ENCODE measurements at places on chromosomes 2 and 18. TPM values are rescaled to one million over a fixed set of nuclear protein-coding genes. Genes with fewer than 3 reads are reported as not detected.

GRCh38 chr2:216482640-216483039 lies 16.0 kb upstream of the RPL37A start:
- H3K36me3 ChIP-seq, result no peaks in the 10 kb centered on the region
- DNase-seq, result no peak
- no peak overlapping the region for H3K4me3 ChIP-seq
- H3K27me3 ChIP-seq, result no peaks in the 10 kb centered on the region

DNA sequence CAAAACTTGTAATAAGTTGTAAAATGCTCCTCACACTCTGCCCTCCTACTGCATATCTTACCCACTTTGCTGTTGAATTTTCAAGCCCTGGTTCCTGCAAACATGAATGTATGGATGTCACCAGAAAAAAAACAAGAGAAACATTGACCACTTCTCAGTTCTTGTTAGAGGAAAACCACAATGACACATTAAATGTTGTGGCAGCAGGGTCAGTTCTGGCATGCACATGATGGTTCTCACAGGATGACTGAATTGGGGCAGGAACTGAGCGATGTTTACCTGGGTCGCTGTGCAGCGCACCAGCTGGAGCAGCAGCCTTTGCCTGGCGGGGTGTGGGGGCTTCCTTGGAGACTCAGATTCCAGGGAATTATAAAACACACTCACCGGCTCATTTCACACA lies 14.0 kb upstream of the PRKCE start:
- H3K4me3 ChIP-seq, result no peak overlapping the region
- no peaks in the 10 kb centered on the region for H3K27me3 ChIP-seq
- no peaks in the 10 kb centered on the region for H3K4me1 ChIP-seq

DNA sequence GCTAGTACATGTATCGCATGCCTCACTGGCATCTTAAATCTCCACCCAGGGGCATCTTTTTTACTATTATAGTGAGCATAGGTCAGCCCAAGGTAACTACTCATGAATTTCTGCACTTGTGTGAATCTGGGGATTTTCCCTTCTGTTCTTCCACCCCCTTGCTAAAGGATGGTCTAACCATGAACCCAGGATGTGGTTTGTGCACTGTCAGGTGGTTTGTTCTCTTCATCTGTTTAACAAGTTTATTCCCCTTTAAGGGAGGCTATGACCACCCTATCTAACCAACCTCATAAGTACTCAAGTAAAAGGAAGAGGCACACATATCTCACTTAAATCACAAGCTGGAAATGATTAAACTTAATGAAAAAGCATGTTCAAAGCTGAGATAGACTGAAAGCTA lies 243.0 kb downstream of the RPRM start:
- DNase-seq, result no peak
- H3K36me3 ChIP-seq, result no peaks in the 10 kb centered on the region
- no peak overlapping the region for H3K27ac ChIP-seq
- no peaks in the 10 kb centered on the region for H3K27me3 ChIP-seq

- no peaks in the 10 kb centered on the region for H3K27me3 ChIP-seq
- peak; percentile 38 for DNase-seq
- H3K4me3 ChIP-seq, result no peak overlapping the region
These were observed 31.5 kb upstream of the TANC1 start for GRCh38 chr2:158936978-158937377.

- H3K4me1 ChIP-seq, result no peaks in the 10 kb centered on the region
- no peaks in the 10 kb centered on the region for H3K36me3 ChIP-seq
- H3K27me3 ChIP-seq, result no peaks in the 10 kb centered on the region
- no peak overlapping the region for H3K4me3 ChIP-seq
- H3K27ac ChIP-seq, result no peak overlapping the region
- DNase-seq, result no peak
These were observed 54.7 kb downstream of the SPRED2 start for GRCh38 chr2:65377556-65378192.

DNA sequence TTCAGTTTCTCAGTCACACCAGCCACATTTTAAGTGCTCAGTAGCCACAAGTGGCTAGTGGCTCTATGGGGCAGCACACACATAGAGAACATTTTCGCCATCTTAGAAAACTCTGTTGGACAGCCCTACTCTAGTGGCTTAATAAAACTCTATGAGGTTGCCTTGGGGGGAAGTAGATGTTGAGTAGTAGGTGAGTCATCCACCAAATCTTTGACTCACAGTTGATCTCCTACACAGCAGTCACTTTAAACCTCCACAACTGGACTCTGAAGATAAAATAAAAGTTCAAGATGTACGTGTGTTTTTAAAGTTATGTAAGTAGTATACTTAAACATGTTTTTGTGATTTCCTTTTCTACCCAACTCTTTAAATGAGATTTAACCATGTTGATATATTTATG lies 379.0 kb downstream of the SETBP1 start:
- H3K36me3 ChIP-seq, result no peaks in the 10 kb centered on the region
- H3K4me1 ChIP-seq, result no peaks in the 10 kb centered on the region
- no peak overlapping the region for H3K4me3 ChIP-seq
- H3K27ac ChIP-seq, result no peak overlapping the region

- H3K36me3 ChIP-seq, result no peaks in the 10 kb centered on the region
- H3K27ac ChIP-seq, result no peak overlapping the region
- H3K4me3 ChIP-seq, result no peak overlapping the region
- no peaks in the 10 kb centered on the region for H3K27me3 ChIP-seq
- no peaks in the 10 kb centered on the region for H3K4me1 ChIP-seq
These were observed 138.4 kb downstream of the OTX1 start for GRCh38 chr2:63189026-63189425.

- no peaks in the 10 kb centered on the region for H3K27me3 ChIP-seq
- no peak overlapping the region for H3K27ac ChIP-seq
- no peak for DNase-seq
- H3K4me1 ChIP-seq, result no peaks in the 10 kb centered on the region
- H3K4me3 ChIP-seq, result no peak overlapping the region
These were observed 37.7 kb upstream of the MAT2A start for GRCh38 chr2:85501248-85501647.

DNA sequence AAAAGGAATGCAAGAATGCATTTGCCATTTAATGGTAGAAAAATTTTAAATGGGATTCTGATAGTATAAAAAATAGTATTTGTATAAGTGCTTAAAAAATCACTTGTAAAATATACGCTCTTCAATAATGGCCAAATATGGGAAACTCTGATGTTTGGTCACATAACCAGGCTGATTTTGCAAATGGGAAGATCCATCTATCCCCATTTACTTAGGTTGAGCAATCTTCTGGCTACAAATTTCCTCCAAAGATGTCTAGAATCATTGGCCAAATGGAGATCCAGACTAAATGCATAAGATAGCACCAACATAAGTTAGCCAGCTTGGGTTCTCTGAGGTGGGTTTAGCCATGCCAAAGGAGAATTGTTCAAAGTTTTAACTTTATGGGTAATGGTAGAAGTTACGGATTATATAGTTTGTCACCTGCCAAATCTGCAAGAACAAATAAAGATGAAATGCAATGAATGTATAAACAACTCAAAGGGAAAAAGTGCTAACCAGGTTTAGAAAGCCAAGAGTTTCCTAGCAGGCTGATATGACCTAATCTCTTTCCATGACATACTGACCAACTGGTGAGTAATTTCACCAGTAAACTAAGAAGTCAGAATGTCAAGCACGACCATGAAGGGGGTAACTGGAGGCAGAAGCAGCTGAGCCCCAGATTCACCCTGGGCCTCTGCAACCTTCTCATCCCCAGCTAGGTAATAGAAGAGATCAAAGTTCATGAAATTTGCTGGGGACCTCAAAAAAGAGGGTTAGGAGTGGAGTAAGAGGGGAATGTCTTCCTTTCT lies 10.0 kb downstream of the RHOB start:
- H3K27me3 ChIP-seq, result no peaks in the 10 kb centered on the region
- H3K4me1 ChIP-seq, result peaks cover 10% of the 10 kb centered on the region
- peak overlapping the region; percentile 87 for H3K27ac ChIP-seq
- peak; percentile 16 for DNase-seq

DNA sequence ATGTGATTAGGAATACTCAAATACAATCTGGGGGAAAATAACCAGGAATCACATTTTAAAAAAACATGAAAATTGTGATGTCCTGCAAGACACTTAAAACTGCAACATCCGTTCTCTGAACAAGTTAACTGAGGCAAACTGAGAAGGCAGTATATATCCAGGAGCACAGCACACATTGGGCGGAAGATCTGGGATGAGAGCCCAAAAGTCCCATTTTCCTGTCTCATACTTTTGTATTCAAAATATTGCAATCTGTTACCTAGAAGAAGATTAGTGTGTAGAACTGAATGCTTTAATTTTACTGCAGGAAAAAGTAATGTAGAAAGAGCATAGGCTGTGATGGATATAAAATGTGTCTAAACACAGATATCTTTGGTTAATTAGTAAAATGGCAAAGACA lies 276.8 kb upstream of the FANCL start:
- no peaks in the 10 kb centered on the region for H3K27me3 ChIP-seq
- no peak for DNase-seq
- H3K36me3 ChIP-seq, result no peaks in the 10 kb centered on the region
- no peaks in the 10 kb centered on the region for H3K4me1 ChIP-seq
- no peak overlapping the region for H3K27ac ChIP-seq
- no peak overlapping the region for H3K4me3 ChIP-seq

DNA sequence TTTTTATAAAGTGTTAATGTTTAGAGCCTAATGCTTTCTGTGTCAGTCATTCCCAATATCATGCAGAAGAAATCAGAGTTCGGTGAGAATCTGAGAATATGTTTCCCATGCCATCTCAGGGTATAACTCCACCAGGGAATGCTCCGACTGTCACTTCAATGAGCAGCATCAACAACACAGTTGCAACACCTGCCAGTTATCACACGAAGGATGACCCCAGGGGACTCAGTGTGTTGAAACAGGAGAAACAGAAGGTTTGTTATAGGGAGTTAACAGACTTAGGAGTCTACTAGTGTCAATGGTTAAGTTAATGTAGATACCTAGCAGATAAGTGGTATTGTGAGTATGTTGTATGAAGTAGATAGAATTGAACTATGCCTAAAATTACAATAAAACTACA lies 31.0 kb downstream of the VAPA start:
- DNase-seq, result no peak
- no peak overlapping the region for H3K4me3 ChIP-seq
- no peaks in the 10 kb centered on the region for H3K27me3 ChIP-seq

DNA sequence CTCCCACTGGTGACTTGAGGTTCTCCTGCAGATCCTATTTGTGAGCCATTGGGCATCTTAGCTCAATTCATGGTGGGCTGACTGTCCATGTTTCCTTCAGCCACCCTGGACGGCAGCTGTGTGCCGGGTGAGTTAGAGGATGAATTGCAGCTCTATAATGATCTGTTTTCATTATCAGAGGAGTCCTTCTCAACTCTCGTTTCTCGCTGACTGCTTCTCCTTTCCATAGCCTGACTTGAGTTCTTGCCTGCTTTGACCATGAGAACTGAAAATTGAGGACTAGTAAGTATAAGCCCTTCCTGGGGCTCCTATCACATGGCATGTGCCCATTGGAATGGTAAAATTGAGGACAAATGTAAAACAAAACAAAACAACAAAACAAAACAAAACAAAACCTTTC lies 121.8 kb downstream of the CDC42EP3 start:
- H3K27ac ChIP-seq, result no peak overlapping the region
- H3K27me3 ChIP-seq, result no peaks in the 10 kb centered on the region
- no peak for DNase-seq
- no peaks in the 10 kb centered on the region for H3K4me1 ChIP-seq

DNA sequence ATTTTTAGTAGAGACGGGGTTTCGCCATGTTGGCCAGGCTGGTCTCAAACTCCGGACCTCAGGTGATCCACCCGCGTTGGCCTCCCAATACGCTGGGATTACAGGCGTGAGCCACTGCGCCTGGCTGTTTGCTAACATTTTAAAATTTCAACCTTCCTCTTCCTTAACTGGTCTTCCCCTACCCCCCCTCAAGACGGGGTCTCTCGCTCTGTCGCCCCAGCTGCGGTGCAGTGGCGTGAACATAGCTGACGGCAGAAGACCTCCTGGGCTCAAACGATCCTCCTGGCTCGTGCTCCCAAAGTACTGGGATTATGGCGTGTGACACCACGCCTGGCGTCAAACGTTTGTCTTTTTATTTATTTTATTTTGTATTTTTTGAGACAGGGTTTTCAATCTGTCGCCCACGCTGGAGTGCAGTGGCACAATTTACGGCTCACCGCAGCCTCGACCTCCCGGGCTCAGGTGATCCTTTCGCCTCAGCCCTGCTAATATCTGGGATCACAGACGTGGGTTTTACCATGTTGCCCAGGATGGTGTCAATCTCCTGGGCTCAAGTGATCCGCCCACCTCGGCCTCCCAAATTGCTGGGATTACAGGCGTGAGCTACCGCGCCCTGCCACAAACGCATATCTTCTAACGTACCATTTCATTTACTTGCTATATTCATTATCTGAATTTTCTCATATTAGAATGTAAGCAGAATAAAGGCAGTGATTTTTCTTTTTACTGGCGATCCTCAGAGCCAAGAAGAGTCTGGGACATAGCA lies 984 bp upstream of the MSH2 start:
- H3K36me3 ChIP-seq, result no peaks in the 10 kb centered on the region
- H3K27me3 ChIP-seq, result no peaks in the 10 kb centered on the region
- DNase-seq, result no peak
- peak overlapping the region; percentile 71 for H3K27ac ChIP-seq

PAIP2B gene
- 6.2 TPM for total RNA-seq

FHOD3 gene
- total RNA-seq, result 4.9 TPM

SIX2 gene
- total RNA-seq, result 0.48 TPM

M1AP gene
- total RNA-seq, result 0.49 TPM

SEPTIN10 gene
- total RNA-seq, result 181 TPM

MEP1B gene
- not detected for total RNA-seq

CAPG gene
- 114 TPM for total RNA-seq
